WERI-Rb-1 (cell line): ENCODE measurements at places on chromosomes 7 and 10.
A peak's percentile ranks its signal among the peaks of the same experiment; 100 is the strongest.

- no peak for DNase-seq
These were observed 4.2 kb downstream of the GLRX3 start for GRCh38 chr10:130140425-130140824.

- no peak for DNase-seq
These were observed 31.3 kb upstream of the ITGA8 start for GRCh38 chr10:15751046-15751445.

- no peak for DNase-seq
These were observed 114.9 kb upstream of the FAM3C start for GRCh38 chr7:121510858-121511482.

DNA sequence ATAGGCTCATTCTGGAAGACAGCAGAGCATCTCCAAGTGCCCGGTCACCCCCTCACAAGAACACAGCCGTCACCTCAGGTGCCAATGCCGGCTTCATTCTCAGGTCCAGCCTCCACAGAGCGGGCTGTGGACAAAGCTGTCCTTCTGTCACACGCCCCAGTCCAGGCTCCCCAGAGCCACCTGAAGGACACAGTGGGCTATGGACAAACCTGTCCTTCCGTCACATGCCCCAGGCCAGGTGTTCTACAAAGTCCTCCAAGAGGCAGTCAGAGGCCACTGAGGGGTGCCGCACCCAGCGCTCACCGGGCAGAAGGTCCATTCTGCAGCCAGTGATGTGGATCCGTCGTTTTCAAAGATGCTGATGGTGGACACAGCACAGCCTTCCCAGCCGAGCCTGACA lies 173.2 kb upstream of the PPP2R2D start:
- no peak for DNase-seq

GRCh38 chr7:157320608-157320980 lies 16.2 kb upstream of the DNAJB6 start:
- no peak for DNase-seq

GRCh38 chr7:30028749-30029635 lies 780 bp downstream of the PLEKHA8 start:
- peak; percentile 61 for DNase-seq

DNA sequence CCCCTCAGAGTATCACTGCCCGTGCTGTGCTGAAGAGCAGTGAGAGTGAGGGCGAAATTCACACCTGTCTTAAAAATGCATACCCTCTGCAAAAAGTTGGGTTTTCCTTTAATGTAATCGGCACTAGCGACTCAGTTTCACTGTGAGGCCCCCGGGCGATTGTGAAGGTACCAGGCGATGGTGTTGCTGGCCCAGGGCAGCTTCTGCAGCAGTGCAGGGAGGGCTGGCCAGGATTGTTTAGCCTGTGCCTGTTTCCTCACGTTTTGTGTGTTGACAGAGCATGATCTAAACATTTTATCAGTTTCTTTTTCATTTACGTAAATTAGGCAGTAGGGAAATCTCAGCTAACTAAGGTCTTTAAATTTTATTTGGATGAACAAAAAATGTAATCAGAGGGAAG lies 13.3 kb downstream of the ZNF862 start:
- DNase-seq = no peak

GRCh38 chr10:3780021-3780770 lies 4.8 kb downstream of the KLF6 start:
- no peak for DNase-seq

- DNase-seq = no peak
These were observed 747.8 kb downstream of the GRID1 start for GRCh38 chr10:85618841-85619240.

DNA sequence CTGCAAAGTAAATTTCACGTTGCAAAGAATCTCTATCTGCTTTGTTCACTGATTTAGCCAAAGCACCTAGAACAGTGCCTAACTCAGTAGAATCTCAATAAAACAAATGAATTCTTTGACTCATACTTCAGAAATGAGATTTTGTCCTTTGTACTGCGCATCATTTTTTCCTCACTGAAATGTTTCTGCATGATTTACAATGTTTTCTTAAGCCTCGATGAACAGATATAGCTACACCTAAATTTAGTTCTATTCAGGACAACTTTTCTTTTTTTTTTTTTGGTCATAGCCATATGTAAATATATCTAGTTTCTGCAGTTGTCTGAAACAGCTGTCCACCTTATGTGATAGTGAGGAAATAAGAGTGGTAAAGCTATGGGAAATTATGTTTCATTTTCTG lies 15.3 kb downstream of the GNAT3 start:
- no peak for DNase-seq

GRCh38 chr10:95783741-95784140 lies 27.8 kb downstream of the ENTPD1 start:
- DNase-seq = no peak

- peak; percentile 53 for DNase-seq
These were observed 267.3 kb upstream of the NPVF start for GRCh38 chr7:25495342-25496250.

- DNase-seq = no peak
These were observed 170.6 kb downstream of the TMEM178B start for GRCh38 chr7:141244435-141244834.

DNA sequence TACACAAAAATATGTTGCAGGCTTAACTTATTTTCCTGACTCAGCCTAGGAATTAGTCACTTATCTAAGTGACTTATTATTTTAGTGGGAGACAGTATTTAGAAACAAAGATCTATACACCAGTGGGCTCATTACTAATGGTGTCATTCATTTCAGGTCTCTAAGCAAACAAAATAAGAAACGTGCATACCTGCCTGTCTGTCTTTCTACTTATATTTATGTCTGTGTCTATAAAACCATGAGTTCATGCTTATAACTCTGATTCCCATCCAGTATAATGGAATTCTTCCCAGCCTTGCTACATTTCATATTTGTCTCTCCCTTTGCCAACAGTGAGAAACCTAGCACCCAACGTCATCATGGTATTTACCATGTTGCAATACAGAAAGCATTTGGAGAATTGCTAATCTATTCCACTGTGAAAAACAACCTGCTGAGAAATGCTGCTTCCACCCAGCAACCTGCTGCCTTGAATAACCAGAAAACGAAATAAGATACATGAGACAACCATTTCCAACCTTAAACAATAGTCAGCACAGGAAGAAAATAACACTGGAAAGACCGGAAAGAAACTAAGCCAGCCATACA lies 501.0 kb downstream of the GLRX3 start:
- no peak for DNase-seq

DNA sequence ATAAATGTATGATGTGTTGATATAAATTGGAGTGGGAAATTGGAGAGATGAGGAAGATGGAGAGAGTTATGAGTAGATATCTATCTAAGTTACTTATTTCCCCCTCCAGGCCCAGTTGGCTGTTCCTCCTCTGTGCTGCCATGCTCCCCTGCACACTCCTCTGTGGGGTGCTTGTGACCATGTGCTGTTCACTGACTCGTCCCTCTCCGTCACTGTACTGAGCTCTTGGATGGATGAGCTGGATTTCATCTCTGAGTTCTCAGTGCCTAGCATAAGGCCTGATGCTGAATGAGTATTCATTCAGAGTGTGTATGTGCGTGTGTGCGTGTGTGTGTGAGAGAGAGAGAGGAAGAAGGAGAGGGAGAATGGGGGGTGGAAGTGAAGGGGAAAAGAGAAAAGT lies 14.5 kb downstream of the OR9A2 start:
- DNase-seq = no peak

- peak; percentile 73 for DNase-seq
These were observed 281.1 kb downstream of the CCDC3 start for GRCh38 chr10:12720217-12720981.

DNA sequence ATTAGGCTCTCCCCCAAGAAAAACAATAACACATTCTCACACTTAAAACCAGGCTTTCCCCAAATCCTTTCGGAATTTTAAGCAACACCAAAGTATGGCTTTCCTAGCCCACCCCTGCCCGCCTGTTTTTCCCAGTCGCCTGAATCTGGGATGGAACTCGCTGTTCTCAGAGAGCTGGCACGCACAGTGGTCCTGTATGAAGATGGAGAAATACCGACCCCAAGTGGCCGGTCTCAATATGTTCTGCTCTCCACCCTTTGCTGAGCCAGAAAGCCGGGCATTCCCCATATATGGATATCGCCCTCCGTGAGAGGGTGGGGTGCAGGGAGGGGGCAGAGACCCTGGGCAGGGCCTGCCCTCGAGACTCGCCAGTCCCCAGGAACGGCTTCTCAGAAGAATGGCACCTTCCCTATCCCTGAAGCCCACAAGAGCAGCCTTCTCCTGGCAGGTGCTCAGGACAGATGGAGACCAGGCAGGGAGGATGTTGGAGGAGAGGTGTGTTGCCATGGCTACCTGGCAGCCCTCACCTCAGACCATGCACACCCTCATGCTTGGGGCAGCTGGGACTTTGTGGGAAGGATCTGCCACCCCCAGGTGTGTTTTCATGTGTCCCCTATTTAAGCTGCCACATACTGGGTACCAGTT lies 3.4 kb downstream of the TACR2 start:
- DNase-seq = peak; percentile 72

DNA sequence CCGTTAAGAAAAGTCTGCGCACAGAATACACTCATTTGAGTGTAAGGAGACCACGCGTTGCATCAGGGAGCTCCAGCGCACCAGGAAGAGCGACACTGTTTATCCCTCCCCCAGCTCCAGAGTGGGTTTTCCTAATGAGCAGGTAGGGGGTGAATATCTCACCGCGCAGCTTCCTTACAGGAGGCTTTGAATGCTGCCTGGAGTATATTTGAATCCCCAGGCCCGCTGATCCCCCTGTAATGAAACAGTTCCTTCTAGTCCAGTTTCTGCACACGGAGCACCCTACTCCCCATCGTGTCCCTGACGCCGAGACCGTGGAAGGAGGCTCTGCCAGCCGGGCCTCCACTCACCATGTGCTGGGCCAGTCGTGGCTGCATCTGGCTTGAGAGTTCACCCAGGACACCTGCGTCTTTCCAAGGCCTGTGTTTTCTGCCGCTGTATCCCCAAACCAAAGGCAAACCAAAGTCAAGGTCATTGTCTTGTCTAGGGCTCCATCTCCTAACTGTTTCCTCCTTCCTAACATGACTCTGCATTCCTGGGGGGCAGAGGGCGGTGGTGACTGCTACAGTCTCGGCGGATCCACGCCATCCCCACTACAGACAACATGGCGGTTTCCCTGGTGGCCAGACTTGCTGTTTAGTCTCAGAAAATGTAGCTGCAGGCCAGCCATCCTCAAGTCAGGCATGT lies 167.8 kb downstream of the USP6NL start:
- no peak for DNase-seq

DNA sequence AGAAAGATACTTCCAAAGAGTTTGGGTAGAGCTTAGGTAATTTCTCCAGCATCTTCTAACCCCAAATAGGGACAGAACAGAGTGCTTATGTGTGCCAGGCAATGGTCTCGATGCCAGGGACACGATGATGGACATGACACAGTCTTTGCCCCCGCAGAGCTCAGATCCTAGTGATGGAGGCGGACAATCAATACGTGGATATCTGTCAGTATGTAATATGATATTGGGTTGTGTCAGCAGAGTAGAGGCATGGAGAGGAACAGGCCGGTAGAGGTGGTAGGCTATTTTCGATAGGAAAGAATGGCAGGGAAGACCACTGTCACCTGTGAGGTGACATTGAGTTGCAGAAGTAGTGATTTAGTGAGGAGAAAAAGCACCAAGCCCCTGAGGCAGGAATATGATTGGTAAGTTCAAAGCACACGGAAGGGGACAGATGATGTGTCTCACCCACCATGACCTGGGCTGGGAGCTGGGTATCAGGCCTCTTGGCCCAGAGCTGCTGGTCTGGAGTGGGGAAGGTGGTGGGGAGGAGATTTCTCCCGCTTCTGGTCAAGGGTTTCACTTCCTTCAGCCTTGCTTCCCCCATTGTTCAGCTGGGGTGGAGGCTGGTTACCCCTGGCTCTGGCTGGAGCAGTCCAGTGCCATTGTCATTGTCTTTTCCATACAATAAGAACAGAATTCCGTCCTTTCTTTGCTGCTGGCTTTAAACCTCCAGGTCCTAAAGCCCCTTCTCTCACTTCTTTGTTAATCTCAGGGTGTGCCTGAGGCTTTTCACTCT lies 36.0 kb upstream of the SRGN start:
- DNase-seq = no peak

DNA sequence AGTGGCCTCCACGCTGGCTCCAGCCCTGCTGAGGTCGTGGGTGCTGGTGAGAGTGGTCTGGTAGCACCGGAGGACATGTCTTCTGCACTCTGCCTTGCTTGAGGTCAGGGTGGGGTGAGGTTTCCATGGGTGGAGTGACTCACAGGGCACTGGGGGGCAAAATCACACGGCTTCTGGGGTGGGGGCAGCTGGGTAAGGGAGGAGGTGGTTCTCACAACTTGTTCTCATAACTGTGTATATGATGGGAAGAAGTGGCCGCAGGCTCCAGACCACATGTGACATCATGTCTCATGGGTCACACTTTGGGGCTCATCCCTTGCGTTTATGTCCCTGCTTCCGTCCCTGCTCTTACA lies 884 bp upstream of the PRF1 start:
- no peak for DNase-seq
